Inflammatory macrophage treated with lipopolysaccharide for 4 hours (primary cell): ENCODE measurements at places on chromosomes 7 and 10.

- peak; percentile 50 for DNase-seq
Measured at GRCh38 chr7:32588657-32589056, 93.4 kb downstream of the AVL9 start.

- no peak for DNase-seq
Measured at GRCh38 chr7:132732321-132732865, 156.1 kb upstream of the PLXNA4 start.

GRCh38 chr10:115409347-115409746 is 316.2 kb downstream of the ATRNL1 start:
- no peak for DNase-seq

DNA sequence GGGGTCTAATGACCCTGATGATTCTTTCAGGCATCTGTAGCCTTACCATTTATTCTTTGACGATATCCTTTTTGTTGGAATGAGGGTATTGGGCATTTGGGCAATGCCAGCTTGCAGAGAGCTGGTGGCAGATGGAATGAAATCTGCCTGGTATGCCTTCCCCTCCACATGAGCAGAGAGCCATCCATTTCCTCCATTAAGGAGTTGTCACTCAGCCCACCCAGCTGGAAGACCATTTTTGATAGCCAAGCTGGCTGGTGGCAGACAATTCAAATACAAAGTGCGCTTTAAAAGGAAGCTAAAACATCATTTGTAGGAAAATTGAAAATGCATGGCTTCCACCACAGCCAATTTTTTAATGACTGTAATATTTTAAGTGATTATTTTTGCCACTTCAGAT is 240.1 kb upstream of the SLC26A5 start:
- DNase-seq = no peak

- DNase-seq = no peak
Measured at GRCh38 chr10:69343905-69344304, 65.6 kb downstream of the HK1 start.
